ENCODE measurements at places on chromosomes 12 and 14.

DNA sequence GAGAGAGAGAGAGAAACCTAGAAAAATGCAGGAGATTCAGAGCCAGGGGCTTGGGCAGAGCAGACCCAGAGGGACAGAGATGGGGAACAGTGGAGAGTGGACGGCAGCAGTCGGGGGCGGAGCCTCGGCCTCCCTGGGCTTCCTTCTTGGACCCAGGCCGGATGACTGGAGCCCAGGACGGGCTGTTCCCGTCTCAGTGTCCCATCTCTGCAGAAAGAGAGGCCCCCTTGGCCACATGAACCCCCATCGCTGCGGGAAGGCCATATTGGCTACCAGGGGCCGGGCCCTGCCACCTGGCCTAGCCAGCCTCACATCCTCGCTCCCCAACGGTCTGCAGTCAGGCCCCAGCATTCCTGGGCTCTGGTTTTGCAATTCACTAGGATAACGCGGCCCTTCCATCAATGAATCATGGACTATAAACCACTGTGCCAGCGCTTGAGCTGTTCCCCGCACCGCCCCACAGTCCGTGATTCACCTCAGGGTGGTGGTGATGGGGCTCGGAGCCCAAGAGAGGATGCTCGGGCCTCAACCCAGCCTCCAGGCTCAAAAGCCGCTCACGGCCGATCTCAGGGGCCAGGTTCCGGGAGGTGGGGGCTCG is 116.5 kb downstream of the RFLNA start:
- no peak for DNase-seq

- DNase-seq = no peak
Observed at GRCh38 chr14:26293909-26294308, 303.9 kb downstream of the NOVA1 start.

DNA sequence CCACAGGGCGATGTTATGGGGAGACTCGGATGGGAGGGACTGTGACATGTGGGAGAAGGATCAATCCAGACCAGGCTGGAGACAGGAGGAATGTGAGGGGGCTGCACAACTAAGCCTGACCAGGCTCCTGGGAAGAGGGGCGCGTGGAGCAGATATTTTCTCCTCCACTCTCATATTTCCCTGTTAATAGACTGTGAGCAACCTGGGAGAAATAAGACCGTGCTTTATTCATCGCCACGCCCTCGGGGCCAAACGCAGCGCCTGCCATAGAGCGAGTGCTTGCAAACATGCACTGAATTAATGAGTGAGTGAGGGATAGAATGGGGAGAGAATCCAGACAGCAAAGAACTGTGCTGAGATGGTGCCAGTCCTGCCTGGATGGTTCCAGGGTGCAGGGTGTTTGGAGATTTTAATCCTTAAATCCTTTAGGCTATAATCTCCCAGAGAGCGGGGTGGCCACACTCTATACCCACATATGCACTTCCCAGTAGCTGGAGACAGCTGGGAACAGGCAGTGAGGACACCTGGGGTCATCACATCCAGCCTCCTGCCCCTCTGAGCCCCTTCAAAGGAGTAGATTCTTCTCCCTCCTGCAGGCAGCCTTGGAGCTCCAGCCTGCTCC is 13.6 kb upstream of the FAIM2 start:
- no peak for DNase-seq

DNA sequence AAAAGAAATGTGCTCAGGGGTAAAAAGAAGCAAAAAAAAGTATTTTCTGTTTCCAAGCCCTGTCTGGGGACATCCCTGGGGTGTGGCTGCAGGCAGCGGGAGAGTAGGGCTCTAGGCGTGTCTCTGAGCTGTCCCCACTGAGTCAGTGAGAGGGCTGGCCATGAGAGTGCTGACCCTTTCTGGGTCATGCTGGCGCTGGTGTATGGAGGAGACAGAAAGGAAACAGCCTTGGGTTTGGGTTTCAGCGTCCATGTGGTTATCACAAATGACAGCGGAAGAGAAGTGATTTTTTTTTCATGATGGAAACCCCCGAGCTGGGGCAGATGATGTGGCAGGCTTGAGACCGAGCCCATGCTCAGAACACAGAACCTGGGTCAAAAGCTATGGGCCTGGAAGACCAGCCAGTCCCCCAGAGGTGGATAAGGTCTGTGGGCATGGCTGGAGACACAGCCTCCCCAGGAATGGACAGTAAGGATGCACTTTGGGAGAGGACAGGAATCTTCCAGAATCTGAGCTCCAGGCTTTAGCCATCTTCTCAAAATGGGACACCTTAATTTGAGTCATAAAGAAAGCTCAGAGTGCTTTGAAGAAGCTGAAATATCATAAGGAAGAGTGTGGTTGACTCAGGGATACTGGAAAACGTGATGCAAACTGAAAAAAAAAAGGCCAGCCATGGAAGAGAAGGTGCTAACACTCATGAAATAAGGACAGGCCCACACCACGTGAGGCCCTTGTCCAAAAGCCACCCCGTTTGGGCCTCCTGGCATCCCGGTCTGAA is 36.2 kb downstream of the SYNE3 start:
- DNase-seq = no peak

GRCh38 chr14:75482366-75482765 is 39.9 kb upstream of the BATF start:
- no peak for DNase-seq

DNA sequence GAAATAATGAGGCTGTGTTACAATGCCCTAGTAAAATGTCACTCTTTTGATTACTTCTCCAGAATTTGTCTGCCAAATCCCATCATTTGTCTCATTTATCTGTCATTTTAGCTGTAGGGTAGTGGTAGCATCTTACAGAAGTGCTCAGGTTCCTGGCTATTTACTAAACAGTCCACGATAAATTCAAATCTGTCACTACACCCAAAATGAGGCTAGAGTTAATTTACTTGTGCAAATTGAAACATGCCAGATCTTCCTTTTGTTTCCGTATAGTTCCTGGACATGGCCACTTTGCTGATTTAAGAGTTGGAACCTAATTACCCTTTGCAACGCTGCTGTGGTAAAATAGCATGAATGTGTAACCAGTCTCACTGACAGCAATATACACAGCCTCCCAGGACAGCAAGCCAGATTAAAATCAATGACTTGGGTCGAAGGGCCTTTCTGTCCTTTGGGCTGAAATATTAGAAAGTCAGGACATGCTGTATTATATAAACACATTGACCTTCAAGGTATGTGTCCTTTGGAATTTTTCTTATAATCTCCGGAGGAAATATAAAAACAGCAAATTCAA is 485.4 kb downstream of the MDGA2 start:
- DNase-seq = no peak

- peak; percentile 83 for DNase-seq
Observed at GRCh38 chr12:49671031-49671765, 36.0 kb downstream of the FMNL3 start.

- no peak for DNase-seq
Observed at GRCh38 chr12:101172316-101172715, 37.7 kb downstream of the SLC5A8 start.

- DNase-seq = no peak
Observed at GRCh38 chr12:90593596-90594295, 361.2 kb downstream of the CCER1 start.
